ENCODE measurements at places on chromosomes 2 and 18.

DNA sequence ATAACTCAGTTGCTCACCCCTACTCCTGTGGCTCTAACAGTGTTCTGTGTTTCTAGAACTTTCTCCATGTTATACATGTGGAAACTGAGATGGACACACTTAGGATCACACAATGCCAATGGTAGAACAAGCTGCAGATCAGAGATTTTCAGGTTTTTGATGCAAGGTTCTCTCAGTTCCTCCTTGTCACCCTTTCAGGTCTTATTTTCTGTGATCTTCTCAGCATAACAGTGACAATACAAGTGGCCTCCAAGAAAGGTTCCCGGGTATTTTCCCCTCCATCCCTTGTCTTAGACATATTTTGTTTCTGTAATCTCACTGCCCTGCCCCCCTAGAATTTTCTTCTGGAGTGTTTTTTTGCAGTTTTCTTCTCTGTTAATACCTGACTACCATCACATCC, 6.2 kb upstream of the MGAT5 start:
- DNase-seq: no peak

GRCh38 chr2:160124571-160124970, 62.2 kb upstream of the PLA2R1 start:
- no peak for DNase-seq

DNA sequence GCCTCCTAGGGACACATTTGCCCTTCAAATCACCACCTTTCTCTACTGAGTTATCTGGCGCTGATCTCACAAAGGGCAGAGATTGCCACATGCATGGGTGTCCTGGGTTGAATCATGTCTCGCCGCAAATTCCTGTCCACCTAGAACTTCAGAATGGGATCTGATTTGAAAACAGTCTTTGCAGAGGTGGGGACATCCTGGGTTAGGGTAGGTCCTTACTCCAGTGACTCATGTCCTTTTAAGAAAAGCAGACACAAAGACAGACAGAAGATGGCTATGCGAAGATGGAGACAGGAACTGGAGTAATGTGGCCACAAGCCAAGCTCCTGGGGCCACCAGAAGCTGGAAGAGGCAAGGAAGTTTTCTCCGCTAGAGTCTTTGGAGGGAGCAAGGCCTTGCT, 197.4 kb upstream of the SMIM21 start:
- no peak for DNase-seq

GRCh38 chr2:124542932-124543640, 518.0 kb downstream of the CNTNAP5 start:
- no peak for DNase-seq

DNA sequence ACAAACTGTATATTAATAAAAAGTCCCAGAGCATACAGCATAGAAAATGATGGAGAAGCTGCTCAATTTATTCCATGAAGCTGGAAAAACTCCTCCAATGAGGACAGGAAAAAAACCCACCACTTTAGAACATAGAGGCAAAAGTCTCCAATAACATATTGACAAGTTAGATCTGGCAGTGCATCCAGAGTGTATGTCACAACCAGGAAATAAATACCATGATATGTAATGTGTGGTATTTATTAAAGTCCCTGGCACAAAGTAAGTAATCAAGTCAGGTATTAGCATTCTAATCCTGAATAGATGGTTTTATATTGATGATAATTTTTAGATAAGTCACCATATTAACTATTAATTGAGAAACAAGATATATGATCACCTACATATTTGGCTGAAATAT, 427.3 kb upstream of the HS6ST1 start:
- no peak for DNase-seq

- DNase-seq: no peak
Measured at GRCh38 chr2:159468257-159468656, 148.1 kb downstream of the BAZ2B start.

DNA sequence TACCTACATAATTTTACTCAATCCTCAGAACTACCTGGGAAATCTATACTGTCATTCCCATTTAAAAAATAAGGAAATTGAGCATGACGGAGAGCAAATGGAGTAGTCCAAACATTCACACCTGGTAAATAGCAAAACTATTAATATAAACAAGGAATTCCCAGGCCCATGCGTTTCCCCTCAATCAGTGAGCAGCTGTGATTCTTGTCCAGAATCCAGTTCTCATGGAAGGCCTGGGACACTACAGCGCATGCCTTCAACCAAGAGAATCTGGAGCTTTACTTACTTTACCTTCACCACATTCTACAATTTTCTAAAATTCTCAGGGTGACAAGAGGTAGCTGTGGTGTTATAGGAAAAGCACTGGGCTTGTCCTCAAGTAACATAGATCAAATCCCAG, 259.0 kb downstream of the LRATD1 start:
- no peak for DNase-seq
